ENCODE measurements at places on chromosomes 4 and X.

- no peak for DNase-seq
Observed at GRCh38 chr4:8009710-8010511, 70.2 kb upstream of the AFAP1 start.

GRCh38 chr4:190121759-190122158 lies 51.8 kb upstream of the DUX4 start:
- no peak for DNase-seq

GRCh38 chr4:79338148-79338547 lies 12.3 kb upstream of the NAA11 start:
- DNase-seq, result no peak

DNA sequence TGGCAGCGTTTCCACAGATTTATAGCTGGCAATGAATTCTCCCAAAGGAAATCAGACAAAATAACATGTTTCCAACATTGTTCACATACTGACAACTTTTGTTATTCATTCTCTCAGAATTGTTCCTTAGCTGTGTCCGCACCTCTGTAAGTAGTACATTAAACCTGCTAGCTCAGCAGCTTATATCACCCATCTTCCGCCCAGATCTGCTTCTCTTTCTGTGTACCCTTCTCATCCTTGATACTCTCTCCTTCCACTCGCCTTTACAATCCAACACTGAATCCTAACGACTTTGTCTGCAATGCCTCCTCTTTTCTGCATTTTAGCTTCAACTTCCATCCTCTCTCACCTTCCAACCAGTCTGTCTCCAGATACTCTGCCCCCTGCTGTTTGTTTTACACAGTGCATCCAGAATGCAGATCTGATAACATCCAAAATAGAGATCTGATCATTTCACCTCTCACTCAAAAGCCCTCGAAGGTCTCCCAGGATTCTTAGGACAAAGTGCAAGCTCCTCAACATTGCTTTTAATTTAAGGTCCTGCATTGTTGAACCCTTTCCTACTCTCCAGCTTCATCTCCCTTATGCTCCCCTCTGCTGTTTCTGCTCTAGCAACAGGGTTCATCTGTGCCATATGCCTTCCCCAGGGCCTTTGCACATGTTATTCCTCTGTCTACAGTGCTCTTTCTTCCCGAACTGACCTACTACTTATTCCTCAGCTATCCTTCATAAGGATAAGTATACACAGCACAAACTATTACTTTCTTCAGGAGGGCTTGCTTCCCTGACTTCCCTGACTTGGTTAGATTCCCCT lies 67.3 kb upstream of the VBP1 start:
- peak; percentile 8 for DNase-seq

DNA sequence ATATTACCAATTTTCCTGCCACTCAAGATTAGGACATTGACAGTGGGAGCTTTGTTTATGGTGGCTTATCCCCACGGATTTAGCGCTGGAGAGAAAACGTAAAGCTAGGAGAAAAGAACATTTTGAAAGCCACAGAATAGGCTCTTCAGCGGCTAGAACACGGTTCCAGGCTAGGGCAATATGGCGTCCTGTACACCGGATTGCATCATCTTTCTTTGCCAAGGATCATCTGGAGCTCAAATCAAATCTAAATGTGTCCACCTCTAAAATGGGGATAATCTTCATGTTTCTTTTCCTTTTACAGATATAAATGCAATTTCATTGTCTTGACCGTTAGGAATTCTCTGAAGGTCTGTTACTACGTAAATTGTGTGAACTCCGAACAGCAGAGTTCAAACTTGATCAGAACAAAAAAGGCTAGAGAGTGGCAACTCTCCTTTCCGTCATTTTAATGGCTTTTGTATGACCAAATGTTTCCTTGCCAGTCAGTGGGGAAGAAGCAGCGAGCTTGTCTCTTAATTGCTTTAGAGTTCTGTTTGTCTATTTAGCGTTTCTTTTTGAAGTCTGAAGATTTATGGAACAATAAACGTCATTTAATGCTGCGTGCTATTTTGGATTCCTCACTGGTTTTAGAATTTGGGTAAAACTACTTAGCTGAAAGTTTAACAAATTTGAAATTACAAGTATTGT lies 2.6 kb upstream of the WWC2 start:
- DNase-seq, result no peak

DNA sequence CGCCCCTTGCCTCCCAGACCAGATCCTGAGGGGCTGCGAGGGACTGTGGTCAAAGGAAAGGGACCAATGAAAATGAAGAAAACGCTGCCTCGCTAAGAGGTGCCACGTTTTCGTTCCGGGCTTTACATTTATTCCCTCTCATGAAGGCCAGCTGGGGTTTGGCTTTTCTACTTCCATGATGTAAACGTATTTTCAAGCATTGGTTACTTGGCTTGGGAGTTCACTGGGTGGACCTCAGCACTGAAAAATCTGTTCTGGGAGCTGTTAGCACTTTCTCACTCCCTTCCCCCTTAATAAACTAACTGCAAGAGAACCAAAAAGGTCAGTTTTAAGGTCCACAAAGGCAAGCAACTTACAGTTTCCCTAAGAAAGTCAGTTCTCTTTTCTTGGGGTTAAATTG lies 40.6 kb upstream of the ADGRG2 start:
- no peak for DNase-seq

DNA sequence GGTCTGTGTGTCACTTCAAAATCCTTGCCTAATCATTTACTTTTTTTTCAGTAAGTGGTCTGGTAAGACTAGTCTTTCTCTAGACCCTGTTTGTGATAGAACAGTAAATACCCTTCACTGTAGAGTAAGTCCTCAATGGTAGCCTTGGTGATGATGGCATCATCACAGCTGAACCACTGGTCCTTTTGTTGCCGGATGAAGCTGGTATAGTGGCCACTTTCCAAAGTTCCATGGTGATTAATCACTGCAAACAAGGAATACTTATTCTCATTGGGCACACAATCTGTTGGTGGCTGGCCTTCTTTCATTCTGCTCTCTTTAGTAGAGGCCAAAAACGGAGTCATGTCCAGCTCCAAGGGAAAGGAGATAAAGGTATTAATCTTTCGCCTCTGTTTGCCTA lies 2.9 kb downstream of the USP51 start:
- DNase-seq, result no peak

GRCh38 chrX:24876530-24877287 lies 139.1 kb downstream of the ARX start:
- no peak for DNase-seq

DNA sequence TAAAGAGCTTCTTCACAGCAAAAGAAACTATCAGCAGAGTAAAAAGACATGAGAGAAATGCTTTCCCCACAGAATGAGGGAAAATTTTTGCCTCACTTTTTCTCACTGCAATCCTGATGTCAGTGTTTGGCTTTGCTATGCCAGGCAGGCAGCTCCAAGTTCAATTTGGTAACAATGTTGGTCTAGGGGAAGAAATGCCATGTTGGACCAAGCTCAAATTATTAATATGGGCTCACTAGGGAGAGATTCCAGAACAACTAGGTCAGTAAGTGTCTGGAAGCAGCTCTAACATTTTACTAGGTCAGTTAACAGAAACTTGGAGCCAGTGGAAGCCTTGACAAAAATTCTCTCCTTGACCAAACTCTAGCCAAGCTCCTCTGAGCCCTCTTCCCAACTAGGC lies 95.4 kb downstream of the NAF1 start:
- no peak for DNase-seq

- DNase-seq, result no peak
Observed at GRCh38 chr4:146927695-146928094, 18.0 kb downstream of the TTC29 start.

DNA sequence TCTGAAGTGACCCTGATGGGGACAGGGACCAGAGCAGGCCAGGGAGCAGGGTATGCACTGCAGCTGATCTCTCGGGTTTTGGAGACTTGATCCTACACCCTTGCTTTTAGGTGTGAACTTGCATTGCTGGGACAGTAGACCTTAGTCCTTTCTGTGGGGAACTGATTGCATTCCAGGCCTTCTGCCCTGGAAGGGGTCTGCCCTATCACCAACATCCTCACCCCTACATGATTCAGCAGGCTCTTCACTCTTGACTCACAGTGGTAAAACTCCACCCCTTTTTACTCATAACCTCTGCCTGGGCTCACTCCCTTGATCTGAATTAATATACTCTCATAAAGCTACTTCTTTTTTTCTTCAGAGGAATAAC lies 6.6 kb upstream of the DDX60L start:
- peak; percentile 39 for DNase-seq

DNA sequence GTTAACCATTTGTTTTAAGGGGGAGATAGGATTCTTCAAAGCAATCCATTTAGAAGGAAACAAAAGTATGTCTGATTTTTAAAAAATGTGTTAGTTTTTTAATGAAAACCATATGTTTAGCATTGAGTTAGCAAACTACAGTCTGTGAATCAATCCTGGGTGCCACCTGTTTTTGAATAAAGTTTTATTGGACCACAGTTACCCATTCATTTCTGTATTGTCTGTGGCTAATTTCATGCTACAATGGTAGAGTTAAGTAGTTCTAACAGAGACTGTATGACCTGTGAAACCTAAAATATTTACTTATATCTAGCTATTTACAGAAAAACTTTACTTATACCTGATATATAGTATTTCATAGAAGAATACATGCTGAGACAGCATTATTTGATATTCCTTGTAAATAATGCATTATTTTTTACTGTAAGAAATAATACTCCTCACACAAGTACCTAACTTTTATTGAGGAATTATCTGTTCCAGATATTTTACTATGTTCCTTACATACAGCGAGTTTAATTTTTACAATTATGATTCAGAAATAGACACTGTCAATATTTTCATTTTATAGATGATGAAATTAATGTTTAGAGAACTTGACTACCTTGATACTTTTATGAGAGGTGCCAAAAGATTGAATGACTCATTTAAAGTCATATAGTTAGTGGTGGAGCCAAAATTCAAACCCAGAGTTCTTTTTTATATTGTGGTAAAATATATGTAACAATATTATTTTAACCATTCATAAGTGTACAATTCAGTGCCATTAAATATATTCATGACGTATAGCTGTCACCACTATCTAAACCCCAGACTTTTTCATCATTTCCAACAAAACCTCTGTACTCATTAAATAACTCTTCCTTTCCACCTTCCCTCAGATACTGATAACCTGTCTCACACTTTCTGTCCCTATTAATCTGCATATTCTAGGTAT lies 122.0 kb downstream of the GLUD2 start:
- no peak for DNase-seq

GRCh38 chr4:95959182-95959581 lies 119.3 kb downstream of the PDHA2 start:
- no peak for DNase-seq

DNA sequence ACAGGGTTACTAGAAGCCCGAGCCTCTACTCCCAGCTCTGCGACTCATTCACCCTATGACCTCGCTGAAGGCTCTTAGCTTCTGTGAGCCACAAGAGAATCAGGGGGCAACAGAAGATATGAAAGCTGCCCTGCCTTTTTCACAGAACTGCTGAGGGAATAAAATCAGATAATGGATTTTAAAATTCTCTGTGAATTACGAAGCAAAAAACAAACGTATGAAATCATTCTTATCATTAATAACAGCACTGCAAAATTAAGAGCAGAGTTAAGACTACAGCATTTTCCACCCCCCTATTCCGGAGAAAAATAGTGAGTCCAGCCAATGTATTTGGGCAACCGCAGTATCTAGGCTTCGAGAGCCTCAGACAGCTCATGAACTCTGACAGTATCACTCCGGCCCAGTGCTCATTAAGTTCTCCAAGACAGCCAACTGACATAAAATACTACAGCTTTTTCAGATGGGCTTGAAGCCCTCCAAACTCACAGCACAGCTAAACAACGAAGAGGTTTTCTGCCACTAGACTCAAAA lies 33.4 kb downstream of the AFAP1 start:
- DNase-seq, result no peak

DNA sequence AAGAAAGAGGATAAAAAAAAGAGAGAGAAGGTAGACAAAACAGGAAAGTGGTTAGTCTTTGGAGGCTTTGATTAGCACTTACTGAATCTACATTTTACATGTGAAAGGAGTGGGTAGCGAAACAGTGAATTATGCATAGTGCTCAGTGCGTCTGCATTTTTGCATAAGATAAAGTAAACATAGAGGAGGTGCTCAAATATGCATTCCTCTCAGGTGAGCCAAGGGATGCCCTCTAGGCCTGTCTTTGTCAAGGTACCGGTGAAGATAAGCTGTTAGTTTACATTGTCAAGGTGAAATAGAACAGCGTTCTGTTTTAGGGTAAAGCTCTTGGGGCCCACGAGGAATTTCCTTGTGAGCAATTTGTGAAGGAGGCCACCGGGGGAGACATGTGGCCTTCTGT lies 260.6 kb downstream of the TRIML1 start:
- no peak for DNase-seq

GRCh38 chr4:27084685-27085361 lies 224.2 kb downstream of the STIM2 start:
- no peak for DNase-seq

DNA sequence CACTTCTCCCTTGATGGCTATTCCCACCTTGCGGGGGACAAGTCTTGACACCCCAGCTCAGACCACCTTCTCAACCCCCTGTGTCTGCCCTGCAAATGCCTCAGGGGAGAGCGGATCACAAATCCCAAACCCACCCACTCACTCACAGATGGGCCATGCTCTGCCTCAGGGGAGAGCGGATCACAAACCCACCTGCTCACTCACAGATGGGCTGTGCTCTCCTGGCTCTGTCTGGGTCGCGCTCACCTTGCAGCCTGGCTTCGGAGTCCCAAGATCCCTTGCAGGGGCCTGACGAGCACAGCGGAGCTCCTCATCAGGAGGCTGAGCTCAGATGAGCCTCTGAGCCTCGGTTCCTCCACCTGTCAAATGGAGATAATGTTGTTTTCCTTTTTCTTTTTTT lies 38.6 kb downstream of the HTRA3 start:
- no peak for DNase-seq

- no peak for DNase-seq
Observed at GRCh38 chr4:69038582-69038981, 57.7 kb upstream of the UGT2B7 start.

GRCh38 chr4:2560167-2560566 lies 23.7 kb downstream of the FAM193A start:
- DNase-seq, result no peak

DNA sequence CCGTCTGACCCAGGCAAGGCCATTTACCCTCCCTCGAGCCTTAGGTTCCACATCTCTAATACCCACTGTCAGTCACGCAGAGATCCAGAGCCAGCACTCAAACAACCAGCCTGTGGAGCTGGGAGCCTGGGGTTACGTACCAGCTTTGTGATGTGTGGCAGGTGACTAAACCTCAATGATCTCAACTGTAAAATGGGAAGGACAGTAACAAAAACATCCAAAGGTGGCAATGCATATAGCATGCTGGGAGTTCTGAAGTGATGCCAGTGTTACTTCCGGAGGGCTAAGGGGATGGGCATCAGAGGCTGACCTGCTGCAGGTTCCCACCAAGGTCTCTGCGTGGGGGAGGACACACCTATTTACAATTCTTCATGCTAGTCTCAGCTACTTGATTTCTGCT lies 6.0 kb downstream of the GRPEL1 start:
- DNase-seq, result no peak

DNA sequence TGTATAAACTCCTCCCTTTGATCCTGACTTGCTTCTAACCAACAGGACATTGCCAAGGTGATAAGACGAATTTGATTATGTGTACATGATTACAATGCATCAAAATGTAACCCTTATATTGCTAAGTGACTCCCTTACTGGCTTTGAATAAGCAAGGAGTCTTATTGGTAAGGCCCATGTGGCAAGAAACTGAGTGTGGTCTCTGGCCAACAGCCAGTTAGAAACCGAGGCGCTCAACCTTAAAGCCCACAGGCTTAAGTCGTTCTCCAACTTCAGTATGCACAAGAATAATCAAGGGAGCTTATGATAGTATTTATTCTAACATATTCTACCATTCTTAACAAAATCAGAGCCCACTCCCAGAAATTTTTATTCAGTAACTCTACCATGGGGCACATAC lies 374.2 kb upstream of the F9 start:
- no peak for DNase-seq

Data from ACHN (cell line).